ENCODE measurements at places on chromosomes 3 and 15. TPM values are rescaled to one million over a fixed set of nuclear protein-coding genes. Genes with fewer than 3 reads are reported as not detected.

DNA sequence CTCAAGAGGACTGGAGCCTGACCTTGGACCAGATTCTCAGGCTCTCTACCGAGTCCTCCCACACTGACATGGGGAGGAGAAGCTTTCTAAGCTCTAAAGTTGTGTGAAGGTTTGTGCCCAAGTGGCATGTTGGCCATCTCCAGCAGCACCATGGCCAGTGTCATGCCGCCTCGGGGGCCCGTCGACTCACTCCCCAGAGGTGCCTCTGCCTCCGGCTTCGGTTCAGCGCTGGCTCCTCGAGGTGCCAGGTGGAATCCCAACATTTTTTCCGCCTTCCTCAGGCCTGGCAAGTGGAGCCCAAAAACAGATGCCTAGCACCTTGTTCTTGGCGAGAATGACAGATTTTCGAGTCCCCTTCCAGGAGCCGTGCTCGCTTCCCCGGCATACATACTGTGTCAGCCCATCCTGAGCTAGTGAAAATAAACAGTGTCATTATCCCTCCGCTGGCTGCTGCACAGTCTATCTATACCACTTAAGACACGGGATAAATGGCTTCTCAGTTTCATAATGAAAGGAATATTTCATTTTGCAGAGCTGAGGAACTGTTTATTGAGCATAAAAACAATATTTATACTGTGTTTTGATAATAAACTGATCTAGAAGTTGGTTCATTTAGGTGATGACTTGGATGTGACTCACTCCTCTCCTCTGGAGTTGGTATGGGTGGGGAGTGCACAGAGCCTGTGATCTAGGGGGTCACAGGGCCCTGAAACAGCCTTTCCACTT is 328.5 kb upstream of the TLE3 start:
- DNase-seq, result no peak

DNA sequence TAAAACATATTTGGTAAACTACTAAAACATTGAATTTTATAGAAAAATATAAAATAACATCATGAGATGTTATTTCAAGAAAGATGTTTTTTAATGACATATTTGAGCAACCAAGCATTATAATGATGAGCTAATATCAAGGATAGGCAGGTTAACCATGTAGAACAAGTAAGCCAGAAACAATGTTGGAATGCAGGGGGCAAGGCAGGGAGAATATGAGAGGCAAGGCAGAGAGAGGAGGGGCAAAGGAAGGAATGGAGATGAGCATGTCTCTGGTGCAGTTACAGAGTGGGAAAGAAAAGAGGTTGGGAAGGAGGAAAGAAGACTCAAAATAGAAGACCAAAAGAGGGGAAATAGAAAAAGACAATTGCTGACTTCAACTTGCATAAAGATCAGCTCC is 390.4 kb downstream of the MCTP2 start:
- DNase-seq, result no peak

- no peak for DNase-seq
Measured at GRCh38 chr3:15462451-15462850, 35.1 kb downstream of the EAF1 start.

- no peak for DNase-seq
Measured at GRCh38 chr15:32130823-32131222, 100.5 kb downstream of the CHRNA7 start.

Gene ACSBG1
- total RNA-seq, result 133 TPM

DNA sequence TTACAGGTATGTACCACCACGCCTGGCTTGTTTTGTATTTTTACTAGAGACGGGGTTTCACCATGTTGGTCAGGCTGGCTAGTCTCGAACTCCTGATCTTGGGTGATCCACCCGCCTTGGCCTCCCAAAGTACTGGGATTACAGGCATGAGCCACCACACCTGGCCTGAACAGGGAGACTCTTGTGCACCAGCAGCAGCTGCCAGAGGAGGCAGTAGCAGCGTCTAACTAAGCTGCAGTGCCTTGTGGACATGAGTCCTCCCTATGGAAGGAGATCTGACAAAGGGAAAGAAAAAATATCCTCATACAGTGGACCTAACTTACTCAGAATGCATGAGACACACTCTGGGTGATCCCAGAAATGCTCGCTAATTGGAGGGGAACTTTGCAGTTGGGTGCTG is 36.8 kb upstream of the NEO1 start:
- DNase-seq, result no peak

- no peak for DNase-seq
Measured at GRCh38 chr15:94174399-94174802, 57.0 kb upstream of the MCTP2 start.

DNA sequence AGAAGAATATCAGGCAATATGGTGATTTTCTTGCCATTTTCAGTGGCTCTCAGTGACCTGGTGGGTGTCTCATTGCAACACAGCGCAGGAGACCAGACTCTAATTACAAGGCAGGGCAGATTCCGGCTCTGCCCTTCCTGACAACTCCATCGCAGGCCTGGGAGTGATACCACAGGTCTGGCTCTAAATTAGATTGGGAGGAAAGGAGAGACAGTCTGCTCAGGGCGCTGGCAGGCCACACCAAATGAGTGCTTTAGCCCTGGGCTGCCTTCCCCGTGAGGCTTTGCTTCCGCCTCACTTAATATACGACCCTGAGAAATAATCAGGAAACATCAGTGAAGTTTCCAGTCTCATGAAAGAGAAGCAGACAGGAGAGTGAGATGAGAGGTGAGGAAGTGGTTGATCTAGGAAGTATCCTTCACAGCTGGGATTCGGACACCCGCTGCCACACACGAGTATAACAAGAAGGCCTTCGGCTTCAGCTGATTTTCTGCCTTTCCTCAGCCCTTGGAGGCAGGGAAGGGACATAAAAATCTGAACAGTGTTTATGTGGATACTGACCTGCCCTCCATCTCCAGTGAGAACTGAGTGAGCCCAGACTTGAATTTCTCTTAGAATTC is 73.7 kb upstream of the PROK2 start:
- no peak for DNase-seq

GRCh38 chr3:63931290-63931689 is 19.1 kb upstream of the SCAANT1 start:
- DNase-seq, result no peak

GRCh38 chr15:72584006-72584405 is 70.5 kb upstream of the GOLGA6B start:
- no peak for DNase-seq

Gene CERS3
- total RNA-seq, result 1.3 TPM

- DNase-seq, result no peak
Measured at GRCh38 chr3:171005648-171006047, 20.9 kb downstream of the SLC2A2 start.

GRCh38 chr3:188196232-188196990 is 42.5 kb downstream of the LPP start:
- no peak for DNase-seq

DNA sequence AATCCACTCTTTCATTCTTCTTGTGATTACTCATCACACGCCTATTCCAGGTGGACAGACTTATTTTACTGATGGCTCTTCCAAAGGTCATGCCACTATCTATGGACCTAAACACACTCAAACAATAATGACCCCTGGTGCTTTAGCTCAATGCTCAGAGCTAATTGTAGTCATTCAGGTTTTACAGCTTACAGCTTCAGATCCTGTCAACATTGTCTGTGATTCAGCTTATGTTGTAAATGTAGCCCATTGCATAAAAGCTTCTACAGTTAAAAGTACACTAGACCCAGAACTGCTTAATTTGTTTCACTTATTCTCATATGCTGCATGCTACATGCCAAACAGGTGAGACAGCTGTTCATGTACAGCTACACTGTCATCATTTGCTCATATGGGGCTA is 49.2 kb downstream of the LSM3 start:
- DNase-seq, result no peak

DNA sequence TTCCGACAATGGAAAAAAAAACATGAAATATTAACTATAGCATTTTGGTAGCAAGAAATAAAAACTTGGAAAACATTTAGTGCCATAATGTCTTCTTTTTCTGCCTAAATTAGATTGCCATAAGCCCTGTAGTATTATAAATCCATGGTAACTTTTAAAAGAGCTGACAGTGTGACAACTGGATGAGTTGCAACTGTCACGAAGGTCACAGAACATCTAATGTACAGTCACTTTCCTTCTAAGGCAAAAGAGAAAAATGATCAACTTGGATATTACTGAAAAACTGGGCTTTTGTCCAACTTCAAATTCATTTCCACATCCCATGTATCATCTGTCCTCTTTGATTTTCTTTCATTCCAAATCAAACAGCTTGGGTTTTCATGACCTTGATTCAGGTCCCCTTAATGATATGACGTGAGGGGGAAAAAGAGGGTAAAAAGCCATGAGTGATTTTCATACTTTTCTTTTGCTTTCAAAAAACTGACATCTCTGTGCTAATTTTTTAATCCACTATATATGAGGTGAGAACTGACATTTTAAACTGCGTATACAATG is 602 bp downstream of the CPB1 start:
- no peak for DNase-seq

DNA sequence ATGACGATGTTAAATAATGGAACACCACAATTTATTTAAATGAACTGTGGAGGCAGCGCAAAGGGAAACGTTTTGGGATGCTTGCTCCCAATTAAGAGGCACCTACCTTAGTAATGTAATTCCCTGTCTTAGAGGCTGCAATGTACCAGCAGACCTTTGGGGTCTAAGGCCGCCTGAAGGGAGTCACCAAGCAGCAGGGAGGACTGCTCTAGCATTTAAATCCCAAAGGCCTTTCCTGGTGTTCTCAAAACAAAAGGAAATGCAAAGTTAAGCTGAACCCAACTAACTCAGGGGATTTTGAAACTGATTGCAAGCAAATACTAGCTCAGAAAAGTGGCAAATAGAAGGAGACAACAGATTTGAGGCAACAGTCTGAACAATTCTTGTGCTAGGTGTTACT is 510.8 kb downstream of the GABRG3 start:
- DNase-seq, result no peak

Gene TEX9
- total RNA-seq, result 9.3 TPM

DNA sequence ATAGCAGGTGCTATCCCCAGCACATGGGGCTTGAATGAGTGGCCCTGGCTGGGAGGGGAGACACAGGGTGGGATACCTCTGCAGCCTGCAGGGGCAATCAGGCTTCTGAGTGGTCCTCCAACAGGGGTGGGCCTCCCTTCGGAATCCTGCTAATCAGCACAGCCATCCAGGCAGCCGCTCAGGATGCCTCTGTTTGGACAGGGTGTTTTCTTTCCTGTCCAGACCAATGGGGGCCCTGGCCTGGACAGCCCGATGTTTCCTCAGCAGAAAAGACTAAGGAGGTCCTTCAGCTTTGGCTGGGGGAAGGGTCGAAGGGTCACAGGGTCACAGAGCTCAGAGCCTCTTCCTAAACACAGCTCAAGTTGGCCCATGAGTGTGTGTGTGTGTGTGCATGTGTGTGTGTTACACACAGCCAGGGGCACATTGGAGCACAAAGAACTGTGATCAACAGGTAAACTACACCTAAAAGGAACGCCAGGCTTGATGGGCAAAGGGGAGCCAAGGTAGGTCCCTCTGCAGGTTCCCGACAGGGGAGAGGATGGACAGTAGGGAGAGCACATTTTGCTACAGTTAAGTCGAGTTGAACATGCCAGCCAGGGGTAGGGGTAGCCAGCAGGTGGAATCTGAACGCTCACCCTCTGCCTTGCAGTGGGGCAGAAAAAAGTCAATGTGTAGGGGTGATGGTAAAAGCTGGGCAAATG is 1.1 kb upstream of the HAPLN3 start:
- no peak for DNase-seq

- DNase-seq, result no peak
Measured at GRCh38 chr15:52394118-52394517, 98.5 kb upstream of the MYO5C start.

Gene PATL2
- total RNA-seq, result 1.1 TPM

DNA sequence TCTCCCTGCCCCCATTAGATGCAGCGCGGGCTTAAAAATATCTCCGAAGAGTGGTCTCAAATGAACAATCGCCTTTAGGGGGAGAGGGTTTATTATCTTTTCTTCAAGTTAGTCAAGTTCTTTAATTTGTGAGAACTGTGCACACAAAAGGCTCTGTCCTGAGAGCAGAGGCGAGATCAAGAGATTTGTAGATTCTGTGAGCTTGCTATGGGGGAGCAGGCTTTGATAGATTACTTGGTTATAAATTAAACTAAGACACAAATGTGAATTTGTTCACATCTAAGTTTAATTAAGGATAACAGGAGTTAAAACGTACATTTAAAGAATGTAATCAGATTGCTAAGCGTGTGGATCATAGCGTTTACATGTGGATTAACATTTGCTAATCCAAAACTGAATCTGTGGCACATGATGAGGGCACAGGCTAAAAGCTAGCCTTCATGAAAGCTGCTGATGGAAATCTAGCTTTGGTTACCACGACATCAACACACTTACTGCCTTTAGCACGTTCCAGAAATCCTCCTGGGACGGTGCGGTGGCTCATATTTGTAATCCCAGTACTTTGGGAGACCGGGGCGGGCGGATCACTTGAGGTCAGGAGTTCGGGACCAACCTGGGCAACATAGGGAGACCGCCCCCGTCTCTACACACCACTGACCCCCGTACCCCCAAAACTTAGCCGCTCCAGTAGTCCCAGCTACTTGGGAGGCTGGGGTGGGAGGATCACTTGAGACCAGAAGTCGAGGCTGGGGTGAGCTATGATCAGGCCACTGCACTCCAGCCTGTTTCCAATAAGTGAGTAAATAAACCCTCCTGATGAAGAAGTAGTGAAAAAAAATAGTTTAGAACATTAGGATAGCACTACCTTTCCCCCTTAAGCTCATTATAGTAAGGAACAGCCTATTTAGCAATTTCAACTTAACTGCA is 1.0 kb upstream of the PRTG start:
- no peak for DNase-seq

DNA sequence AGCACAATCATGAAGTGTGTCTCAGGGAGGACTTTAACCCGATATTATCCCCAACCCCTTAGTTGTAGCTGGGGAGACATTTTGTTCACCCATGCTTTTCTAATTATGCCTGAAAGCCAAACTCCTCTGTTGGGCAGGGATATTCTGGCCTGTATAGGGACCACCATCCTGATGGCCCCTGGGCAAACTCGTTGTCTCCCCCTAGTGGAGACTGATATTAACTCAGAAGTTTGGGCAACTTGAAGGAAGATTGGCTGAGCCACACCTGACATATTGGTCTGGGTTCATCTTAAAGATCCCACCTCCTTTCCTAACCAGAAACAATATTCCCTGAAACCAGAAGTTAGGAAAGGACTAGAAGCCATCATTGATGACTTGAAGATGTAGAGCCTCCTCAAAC is 42.3 kb downstream of the TM4SF18 start:
- no peak for DNase-seq

DNA sequence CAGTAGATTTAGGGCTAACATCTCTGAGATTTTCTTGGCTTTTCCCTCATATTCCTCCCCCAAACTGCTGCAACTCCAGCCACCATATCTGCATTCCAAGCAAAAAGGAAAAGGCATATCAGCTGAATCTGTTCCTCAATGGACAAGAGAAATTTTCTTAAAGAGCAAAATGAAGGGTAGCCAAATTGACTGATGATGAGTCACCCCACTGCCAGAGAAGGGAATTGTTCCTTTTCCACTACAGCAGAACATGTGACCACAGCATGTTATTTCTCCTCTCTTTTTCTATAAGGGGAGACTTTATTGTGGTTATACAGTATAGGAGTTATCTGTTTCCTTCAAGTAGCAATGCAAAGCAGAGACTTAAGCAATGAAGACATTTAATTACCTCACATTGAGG is 172.5 kb downstream of the MTHFS start:
- DNase-seq, result no peak

All from dorsolateral prefrontal cortex (tissue), 122 donors.